CD4-positive, alpha-beta memory T cell (primary cell): ENCODE measurements at places on chromosomes 3 and 15.
A peak's percentile ranks its signal among the peaks of the same experiment; 100 is the strongest.

DNA sequence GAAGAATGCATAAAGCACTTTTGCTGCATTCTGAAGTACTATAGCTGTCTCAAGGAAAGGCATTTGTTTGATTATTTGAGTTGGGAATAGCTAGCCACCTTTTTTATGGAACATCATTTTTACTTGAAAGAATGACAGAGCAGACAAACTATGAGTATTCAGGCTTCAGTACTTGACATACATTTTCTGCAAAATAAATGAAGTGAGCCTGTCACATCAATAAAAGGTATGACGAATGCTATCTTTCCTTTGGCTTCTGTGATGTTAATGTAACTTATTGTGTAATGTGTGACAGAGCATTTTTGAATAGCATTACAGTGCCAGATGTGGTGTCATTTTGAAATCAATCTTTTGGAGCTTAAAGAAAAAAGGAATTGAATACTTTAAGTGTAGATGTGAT lies 440.3 kb upstream of the ONECUT1 start:
- no peak for DNase-seq

DNA sequence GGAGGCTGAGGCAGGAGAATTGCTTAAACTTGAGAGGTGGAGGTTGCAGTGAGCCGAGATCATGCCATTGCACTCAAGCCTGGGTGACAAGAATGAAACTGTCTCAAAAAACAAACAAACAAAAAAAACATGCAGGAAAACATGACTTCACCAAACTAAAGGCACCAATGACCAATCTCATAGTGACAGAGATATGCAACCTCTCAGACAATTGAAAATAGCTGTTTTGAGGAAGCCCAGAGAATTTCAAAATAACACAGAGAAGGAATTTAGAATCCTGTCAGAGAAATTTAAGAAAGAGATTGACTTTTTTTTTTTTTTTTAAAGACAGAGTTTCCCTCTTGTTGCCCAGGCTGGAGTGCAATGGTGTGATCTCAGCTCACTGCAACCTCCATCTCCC lies 26.1 kb downstream of the NCBP2 start:
- no peak for DNase-seq

DNA sequence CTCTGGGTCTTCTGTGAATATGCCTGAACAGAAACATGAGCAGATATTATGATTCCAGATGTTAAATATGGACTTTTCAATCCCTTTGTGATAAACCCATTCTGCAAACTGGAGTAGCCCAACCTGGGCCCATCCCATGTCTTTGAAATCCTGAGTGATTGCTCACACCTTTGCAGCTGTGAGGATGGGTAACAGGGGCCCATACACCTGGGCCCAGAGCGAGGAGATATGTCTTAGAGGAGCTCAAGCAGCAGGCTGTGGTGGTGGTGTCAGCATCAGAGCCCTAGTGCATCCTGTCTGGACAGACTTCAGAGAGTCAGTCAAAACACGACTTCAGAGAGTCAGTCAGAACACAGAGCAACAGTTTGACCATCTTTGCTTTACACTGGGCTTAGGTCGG lies 64.9 kb upstream of the LIMD1 start:
- DNase-seq, result no peak

- no peak for DNase-seq
Measured at GRCh38 chr3:57059411-57059810, 1.1 kb upstream of the SPATA12 start.

DNA sequence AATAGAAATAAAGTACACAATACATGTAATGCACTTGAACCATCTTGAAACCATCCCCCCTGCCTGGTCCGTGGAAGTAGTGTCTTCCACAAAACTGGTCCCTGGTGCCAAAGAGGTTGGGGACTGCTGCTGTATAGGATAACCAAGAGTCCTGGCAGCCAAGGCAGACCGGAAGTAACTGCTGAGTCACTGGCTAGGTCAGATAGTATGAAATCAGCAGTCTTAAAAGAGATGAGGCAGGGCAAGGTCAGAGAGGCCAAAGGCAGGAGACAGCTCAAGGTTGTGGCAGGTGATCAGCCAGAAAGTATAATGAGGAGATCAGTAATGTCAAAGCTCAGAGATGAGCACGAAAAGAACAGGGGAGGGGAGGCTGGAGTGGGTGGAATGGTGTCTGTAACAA lies 60.2 kb downstream of the MAP3K13 start:
- DNase-seq, result no peak

- DNase-seq, result peak; percentile 85
Measured at GRCh38 chr3:68057637-68058320, 403.4 kb upstream of the SUCLG2 start.

DNA sequence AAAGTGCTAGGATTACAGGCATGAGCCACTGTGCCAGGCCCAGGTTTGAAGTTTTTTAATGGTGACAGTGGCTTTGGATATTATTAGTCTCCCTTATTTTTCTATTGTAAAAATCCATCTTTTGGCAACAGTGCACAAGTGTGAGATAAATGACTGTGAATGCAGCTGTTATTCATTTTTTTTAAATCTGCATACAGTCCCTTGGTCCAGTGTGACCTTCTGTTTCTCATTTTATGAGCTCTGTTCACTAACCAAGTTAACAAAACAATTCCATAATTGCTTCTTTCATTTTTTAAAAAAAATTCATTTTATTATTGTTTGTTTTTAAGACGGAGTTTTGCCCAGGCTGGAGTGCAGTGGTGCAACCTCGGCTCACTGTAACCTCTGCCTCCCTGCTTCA lies 381.8 kb downstream of the NAALADL2 start:
- no peak for DNase-seq

- DNase-seq, result no peak
Measured at GRCh38 chr3:123406598-123406997, 42.3 kb downstream of the ADCY5 start.

DNA sequence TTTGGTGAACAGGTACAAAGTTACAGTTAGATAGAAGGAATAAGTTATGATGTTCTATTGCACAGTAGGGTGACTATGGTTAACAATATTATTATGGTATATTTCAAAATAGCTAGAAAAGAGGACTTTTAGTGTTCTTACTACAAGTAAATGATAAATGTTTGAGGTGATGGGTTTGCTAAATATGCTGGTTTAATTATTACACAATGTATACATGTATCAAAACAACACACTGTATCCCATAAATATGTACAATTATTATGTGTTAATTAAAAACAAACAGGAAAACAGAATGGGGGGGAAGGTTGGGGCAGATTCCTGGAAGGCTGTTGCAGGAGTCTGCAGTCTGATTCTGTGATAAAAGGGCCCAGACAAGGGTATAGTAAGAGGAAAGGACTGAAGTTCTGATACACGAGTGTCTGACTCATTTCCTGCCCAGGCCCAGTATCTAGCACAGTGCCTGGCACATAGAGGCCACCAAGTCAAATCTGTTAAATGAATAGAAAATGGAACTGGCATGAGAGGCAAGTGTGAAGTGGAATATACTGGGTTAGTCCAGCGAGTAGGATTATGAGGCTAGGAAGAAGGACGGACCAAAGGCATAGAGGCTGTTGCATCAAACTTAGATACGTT lies 7.2 kb upstream of the ENTPD3 start:
- no peak for DNase-seq

DNA sequence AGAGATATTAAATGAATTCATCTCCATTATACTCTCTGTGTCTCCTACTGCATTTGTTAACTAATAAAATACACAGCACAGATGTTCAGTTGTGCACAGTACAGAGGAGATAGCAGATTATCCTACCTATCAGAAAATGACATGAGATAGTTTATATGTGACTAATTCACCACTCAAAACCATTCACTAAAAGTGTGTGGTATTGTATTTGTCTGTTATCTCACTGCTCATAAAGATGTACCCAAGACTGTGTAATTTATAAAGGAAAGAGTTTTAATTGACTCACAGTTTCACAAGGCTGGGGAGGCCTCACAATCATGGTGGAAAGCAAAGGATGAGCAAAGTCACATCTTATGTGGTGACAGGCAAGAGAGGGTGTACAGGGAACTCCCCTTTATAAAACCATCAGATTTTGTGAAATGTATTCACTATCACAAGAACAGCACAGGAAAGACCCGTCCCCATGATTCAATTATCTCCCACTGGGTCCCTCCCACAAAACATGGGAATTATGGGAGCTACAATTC lies 936.3 kb downstream of the ROBO1 start:
- no peak for DNase-seq

GRCh38 chr3:23952646-23953045 lies 7.6 kb downstream of the NR1D2 start:
- no peak for DNase-seq

- peak; percentile 61 for DNase-seq
Measured at GRCh38 chr3:33007776-33008175, 56.3 kb downstream of the CCR4 start.

DNA sequence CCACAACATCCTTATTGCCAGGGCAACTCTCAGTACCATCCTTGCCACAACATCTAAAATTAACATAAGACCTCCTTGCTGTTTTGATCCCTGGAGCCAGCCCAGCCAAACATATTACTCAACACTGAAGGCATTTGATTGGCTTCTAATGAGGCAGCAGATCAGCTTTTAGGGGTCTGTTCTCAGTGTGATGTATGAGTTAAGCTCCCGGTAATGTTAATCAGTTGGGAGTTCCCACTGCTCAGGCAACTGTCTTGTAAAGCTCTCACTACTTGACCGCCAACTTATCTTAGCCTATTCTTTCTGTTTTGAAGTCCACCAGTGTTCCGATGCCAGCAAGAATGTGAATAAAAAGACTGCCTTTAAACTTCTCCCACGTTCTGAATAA lies 158.9 kb downstream of the FOXB1 start:
- no peak for DNase-seq

- no peak for DNase-seq
Measured at GRCh38 chr3:125622381-125622791, 27.1 kb upstream of the OSBPL11 start.

DNA sequence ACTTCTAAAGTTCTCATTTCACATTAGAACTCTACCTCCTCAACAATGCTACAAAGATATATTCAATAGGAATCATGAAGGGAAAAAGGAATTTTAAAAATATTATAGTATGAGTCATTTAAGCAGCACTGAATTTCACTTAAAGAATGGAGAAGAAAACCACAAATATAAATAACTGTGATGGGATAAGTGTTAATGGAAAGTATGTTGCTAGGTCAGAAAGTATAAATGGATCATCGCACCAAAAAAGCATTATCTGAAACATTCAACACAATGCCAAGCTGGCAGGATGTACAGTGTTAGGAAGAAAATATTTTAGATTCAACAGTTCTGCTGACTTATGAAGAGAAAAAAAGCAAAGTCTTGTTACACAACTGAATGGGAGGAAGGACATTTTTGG lies 101.4 kb downstream of the TFG start:
- no peak for DNase-seq

GRCh38 chr3:65927576-65927975 lies 111.1 kb downstream of the MAGI1 start:
- no peak for DNase-seq

DNA sequence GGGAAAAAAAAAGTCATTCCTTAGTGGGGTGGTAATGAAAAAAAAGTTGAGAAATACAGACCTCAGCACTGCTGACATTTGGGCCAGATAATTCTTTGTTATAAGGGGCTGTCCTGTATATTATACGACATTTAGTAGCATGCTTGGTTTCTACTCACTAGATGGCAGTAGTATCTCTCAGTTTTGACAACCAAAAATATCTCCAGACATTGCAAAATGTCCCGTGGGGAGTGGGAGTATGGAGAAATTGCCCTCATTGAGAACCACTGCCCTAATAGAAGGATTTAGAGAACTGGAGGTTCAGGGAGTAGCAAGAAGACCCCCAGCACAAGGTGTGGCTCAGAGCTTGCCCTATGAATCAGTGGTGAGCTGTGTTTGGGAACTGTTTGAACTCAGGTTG lies 28.6 kb upstream of the TEX264 start:
- DNase-seq, result peak; percentile 18

DNA sequence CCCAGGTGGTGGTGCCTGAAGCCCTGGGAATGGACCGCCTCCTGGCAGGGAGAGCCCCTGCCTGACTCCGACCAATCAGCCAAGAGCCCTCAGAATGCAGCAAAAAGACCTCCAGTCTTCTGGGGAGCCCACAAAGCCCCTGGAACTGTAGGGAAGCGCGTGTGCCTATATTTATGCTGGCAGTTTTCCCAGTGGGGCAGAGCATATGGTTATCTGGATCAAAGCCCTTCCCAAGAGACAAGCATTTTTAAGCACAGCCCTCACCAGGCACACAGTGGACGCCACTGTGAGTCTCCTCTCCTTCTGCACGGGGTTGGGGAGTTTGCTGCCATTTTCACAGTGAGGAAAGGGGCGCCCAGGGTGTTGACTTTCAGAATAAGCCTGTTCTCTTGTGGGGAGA lies 80.9 kb upstream of the RPL32 start:
- no peak for DNase-seq

- DNase-seq, result no peak
Measured at GRCh38 chr3:190056742-190057141, 64.0 kb downstream of the P3H2 start.

DNA sequence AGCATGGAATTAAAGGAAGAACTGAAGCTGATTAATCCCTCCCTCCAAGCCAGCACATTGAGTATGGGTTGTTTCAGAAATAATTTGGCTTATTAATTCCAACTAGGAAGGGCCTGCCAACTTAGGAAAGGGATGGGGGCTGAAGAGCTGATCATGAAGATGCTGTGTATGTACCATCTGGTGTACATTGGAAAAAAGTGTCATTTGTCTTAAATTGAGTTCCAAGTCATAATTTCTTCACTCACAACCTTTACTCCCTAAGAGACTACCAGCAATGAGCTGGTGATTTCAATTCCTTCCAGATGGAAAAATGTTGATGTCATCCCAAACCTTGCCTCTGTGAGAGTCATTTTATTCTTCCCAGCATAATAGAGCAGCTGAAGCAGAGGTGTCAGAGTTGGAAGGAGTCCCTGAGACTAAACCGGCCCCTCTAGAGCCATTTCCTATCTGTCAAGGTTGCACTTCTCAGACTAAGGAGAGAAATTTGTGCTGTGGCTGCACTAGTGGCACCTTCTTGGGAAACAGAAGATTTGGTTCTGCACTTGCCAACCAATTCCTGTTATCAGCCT lies 79.4 kb downstream of the GTPBP8 start:
- no peak for DNase-seq

- DNase-seq, result no peak
Measured at GRCh38 chr3:133754455-133754854, 8.3 kb downstream of the TF start.

GRCh38 chr3:133038089-133038730 lies at the start of gene TMEM108:
Gene TMEM108, plus strand, starts transcription at chr3:133038391.
- DNase-seq, result no peak

DNA sequence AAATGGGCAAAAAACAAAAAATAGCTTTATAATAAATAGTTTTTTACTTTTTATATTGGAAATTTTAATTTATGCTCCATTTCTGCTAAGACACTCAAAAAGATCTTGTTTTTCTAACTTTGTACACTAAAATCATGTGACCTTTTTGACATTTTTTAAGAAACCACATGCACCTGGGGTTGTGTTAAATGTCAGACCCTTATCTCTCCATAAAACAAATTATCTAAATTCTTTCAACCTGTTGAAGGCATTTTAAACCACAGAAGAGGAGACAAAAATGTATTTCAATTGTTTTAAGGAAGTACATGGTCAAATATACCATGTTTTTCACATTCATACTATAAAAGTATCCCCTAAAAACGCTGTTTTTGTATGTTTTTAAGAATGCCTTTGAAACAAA lies 29.2 kb downstream of the IFT80 start:
- peak; percentile 43 for DNase-seq
